ENCODE measurements at places on chromosomes 3 and 15.

- DNase-seq, result no peak
Observed at GRCh38 chr3:1456781-1457311, 364.0 kb downstream of the CNTN6 start.

- no peak for DNase-seq
Observed at GRCh38 chr3:168558728-168559411, 463.1 kb upstream of the GOLIM4 start.

DNA sequence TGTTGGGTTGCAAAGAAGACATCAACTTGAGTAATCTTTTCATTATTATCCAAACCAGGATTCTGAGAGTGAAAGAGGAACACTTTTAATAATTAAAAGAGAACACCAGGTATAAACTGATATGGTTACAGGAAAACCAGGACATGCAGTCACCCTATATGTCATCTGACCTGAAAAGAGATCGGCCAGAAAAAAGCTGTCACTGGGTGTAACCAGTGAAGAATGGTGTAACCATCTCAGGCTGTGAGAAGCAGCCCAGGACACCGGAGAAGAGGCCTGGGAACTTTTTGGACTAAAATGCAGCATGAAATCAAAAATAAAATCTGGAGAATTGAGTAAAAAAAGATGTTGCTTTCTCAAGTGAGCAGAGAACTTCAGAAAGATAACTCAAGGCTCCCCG, 10.1 kb upstream of the CCDC80 start:
- DNase-seq, result no peak

DNA sequence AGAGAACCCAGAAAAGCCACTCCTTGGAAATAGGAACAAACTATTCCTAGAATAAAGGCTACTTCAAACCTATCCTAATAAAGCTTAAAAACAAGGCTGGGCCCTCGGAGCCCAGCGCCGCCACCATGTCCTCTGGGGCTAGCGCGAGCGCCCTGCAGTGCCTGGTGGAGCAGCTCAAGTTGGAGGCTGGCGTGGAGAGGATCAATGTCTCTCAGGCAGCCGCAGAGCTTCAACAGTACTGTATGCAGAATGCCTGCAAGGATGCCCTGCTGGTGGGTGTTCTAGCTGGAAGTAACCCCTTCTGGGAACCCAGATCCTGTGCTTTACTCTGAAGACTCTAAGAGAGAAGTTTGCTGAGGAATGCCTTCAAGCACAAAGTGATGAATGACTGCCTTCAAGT, 63.2 kb downstream of the ADAM10 start:
- no peak for DNase-seq

DNA sequence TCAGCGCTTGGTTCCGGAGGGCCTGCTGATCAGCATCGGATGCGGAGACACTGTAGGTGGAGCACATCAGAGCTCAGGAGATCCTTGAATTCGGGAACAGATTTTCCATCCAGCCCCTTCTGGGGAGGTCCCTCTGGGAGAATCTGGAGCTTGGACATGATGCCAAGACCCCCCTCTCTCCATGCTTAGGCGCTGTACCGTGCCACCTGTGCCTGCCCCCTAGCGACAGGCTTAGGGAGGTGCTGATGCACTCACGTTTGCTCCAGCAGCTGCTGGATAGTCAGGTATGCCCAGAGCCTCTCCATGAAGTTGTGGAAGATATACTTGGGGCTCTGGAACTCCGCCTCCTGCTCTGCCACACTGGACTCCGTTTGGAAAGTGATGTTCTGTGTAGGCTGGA, 9.7 kb downstream of the ITIH4 start:
- DNase-seq, result peak; percentile 40

- no peak for DNase-seq
Observed at GRCh38 chr3:64161481-64161952, 63.7 kb downstream of the PRICKLE2 start.

- DNase-seq, result peak; percentile 50
Observed at GRCh38 chr3:160941885-160942494, 163.2 kb downstream of the B3GALNT1 start.

- peak; percentile 40 for DNase-seq
Observed at GRCh38 chr15:62306851-62307504, 141.9 kb upstream of the C2CD4B start.

GRCh38 chr15:76160426-76161152, 100.8 kb downstream of the TMEM266 start:
- DNase-seq, result no peak

DNA sequence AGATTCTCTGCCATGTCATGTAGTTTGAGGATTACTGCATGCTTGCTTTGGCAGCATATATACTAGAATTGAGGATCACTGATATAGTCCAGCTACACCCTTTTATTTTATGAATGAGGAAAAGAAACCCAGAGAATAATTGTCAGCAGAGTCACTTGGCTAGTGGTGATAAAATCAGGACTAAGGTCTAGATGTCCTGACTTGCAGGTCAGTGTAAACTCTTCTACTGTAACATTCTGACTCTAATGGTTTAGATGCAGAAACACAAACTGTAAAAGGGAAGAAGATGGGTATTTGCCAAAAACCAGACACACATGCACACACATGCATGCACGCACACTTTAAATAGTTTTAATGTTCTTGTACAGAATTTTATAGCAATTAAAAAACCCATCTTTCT, 97.5 kb downstream of the ARHGEF26 start:
- DNase-seq, result no peak

- no peak for DNase-seq
Observed at GRCh38 chr15:40825661-40826422, 2.7 kb downstream of the PPP1R14D start.

GRCh38 chr15:77421370-77421700, 647 bp downstream of the HMG20A start:
- DNase-seq, result peak; percentile 8

- DNase-seq, result no peak
Observed at GRCh38 chr3:19898721-19899120, 35.3 kb downstream of the EFHB start.

- DNase-seq, result no peak
Observed at GRCh38 chr3:51137715-51138114, 247.4 kb upstream of the MANF start.

GRCh38 chr3:142618917-142619461, 22.8 kb downstream of the PLS1 start:
- DNase-seq, result no peak

DNA sequence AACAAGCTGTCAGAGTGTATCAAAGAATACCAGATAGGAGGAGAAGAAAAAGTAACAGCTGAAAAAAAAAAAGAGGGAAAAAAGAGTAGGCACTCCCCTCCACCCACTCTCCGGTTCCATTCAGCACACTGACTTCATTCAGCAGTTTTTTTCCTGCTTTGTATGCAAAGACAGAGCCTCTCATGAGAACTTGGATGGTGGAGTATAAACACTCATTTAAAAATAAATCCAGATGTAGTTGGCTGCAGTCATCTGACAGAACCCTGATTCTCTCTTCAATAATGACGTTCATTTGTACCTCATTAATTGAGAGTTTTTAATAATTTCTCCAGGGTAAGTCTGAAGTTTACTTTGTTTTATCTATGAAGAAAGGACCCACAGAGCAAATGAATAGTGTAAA, 81.0 kb downstream of the TMEM108 start:
- DNase-seq, result no peak

GRCh38 chr3:138578141-138578540, 15.9 kb downstream of the CEP70 start:
- peak; percentile 39 for DNase-seq

- DNase-seq, result no peak
Observed at GRCh38 chr3:124767691-124768090, 37.4 kb downstream of the UMPS start.

DNA sequence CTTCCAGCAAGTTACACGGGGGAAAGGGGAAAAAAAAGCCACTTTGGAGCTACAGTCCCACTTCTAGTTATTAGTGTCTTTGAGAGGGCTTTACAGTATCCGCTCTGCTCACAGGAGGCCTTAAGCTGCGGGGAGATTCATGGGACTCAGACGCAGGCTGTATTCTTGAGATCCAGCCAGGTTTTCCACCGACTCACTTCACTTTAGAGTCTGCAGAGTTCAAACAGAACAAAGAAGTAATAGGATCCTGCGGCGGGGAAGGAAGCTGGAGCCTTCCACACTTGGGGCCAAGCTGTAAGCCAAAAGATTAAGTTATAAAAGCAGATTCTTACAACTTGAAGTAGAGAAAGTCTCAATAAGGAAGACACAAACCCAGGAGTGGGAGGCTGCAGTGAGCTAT, 60.2 kb upstream of the FAM174B start:
- DNase-seq, result no peak

GRCh38 chr3:4045756-4046155, 246.5 kb downstream of the LRRN1 start:
- no peak for DNase-seq

Data from germinal center (tissue), 1 donor.